ENCODE measurements at places on chromosomes 12 and 14. TPM values are rescaled to one million over a fixed set of nuclear protein-coding genes. Genes with fewer than 3 reads are reported as not detected.

DNA sequence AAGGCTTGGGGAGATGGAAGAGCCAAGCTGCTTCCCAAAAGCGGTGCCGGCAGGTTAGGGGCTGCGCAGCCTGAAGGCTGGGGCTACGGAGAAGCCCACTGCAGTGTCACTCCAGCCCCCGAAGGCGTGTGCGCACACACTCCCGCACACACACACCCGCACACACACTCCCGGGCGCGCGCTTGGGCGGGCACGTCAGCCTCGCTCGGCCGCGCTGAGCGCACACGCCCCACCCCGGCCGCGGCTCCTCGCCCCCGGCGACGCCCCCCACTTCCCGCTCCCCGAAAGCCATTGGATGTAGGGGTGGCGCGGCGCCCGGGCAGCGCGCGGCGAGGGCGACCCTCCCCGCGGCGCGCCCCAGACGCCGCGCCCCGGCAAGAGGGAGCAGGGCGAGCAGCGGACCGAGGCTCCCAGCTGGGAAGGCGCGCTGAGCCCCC, at the start of gene KCNK10:
Gene KCNK10 (minus strand): TSS at position 184 of the 437 bp plus-strand sequence. CDS start 471 bp downstream, outside the sequence.
- no peak for DNase-seq

DNA sequence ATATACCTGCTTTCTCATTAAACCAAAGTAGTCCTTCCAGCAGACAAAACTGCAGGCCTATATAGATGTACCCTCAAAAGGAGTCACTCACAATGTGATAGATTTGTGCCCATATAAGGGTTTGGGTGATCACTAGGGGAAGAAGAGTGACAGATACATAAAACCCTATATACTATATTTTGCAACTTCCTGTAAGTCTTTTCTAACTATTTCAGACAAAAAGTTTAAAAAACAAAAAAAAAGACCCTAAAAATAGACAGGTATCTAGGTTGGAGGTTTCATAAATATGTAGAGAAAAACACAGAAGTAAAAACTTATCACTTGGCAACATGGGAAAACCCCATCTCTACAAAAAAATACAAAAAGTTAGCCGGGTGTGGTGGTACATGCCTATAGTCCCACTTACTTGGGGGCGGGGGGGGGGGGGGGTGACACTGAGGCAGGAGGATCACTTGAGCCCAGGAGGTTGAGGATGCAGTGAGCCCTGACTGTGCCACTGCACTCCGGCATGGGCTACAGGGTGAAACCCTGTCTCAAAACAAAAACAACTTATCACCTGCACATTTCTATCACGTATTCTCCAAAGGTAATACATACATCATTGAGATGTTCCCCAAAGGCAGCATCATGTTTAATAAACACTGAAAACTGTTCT, 2.9 kb downstream of the VCPKMT start:
- DNase-seq = no peak

GRCh38 chr14:49538852-49539251, 47.3 kb downstream of the RPS29 start:
- DNase-seq = no peak

KRT73 gene
- 0.20 TPM for total RNA-seq

SDS gene
- total RNA-seq = not detected

Data from activated CD8-positive, alpha-beta T cell treated with anti-CD3 and anti-CD28 coated beads for 36 hours (primary cell).